ENCODE measurements at places on chromosomes 7 and 10. TPM values are rescaled to one million over a fixed set of nuclear protein-coding genes. Genes with fewer than 3 reads are reported as not detected.

Gene ASB10
- not detected for total RNA-seq

Gene TMEM184A
- not detected for total RNA-seq

GRCh38 chr10:17410907-17411306 is 43.5 kb downstream of the ST8SIA6 start:
- no peak overlapping the region for H3K27ac ChIP-seq
- no peaks in the 10 kb centered on the region for H3K36me3 ChIP-seq
- no peak overlapping the region for H3K4me3 ChIP-seq
- no peaks in the 10 kb centered on the region for H3K27me3 ChIP-seq
- H3K4me1 ChIP-seq, result no peaks in the 10 kb centered on the region

Gene HECW1
- total RNA-seq, result not detected

Gene TMEM176A
- 31.5 TPM for total RNA-seq

DNA sequence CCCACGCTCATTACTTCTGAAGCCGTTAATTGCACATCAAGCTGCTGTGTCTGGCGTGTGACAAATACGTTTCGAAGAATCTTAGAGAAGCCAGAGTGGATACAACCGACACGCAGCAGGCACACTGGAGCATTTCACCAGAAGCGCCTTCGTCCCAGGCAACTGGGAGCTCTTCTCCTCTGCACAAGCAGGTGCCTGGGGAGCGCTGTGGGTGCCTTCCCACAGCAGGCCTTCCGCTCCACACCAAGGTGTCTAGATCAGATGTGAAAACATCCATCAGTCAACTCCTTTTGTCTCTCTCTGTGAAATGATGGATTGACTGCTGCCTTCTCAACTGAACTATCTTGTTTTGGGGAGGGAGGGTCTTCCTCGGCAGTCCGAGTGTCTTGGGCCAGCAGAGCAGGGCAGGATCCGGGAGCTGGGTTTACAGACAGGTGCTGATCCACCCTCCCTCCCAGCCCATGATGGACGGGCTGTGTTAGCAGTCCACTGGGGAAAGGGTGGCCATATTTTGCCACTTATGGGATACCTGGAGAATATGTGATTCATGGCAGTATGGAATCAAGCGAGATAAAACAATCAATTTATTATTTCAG is 326.3 kb downstream of the TCERG1L start:
- H3K4me1 ChIP-seq, result no peaks in the 10 kb centered on the region
- no peak for DNase-seq
- H3K27ac ChIP-seq, result no peak overlapping the region
- no peaks in the 10 kb centered on the region for H3K36me3 ChIP-seq

DNA sequence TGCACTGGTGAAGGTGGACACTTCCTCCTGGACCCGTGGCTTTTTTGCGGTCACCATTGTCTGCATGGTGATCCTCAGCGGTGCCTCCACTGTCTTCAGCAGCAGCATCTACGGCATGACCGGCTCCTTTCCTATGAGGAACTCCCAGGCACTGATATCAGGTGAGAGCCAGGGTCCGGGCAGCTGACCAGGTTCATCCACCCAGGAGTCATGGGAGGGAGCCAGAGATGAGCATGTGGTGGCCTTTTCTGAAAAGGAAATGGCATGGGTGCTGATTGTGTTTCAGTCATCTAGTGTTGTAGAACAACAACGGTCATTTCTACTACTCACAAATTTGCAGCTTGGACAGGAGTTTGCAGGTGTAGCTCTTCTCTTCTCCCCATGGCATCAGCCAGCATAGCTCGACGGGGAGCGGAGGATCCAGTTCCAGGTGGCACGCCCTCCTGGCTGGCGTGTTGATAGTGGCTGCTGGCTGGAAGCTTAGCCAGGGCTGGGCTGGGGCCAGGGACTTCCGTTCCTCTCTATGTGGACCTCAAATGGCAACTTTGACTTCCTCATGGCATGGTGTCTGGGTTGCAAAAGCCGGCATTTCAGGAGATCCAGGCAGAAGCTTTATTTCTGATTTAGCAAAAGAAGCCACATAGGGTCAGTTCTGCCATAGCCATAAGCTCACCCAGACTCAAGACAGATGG is 32.7 kb downstream of the SLC29A3 start:
- H3K4me1 ChIP-seq, result no peaks in the 10 kb centered on the region
- no peak overlapping the region for H3K27ac ChIP-seq
- no peaks in the 10 kb centered on the region for H3K27me3 ChIP-seq
- no peak overlapping the region for H3K4me3 ChIP-seq
- peaks cover 3% of the 10 kb centered on the region for H3K36me3 ChIP-seq

DNA sequence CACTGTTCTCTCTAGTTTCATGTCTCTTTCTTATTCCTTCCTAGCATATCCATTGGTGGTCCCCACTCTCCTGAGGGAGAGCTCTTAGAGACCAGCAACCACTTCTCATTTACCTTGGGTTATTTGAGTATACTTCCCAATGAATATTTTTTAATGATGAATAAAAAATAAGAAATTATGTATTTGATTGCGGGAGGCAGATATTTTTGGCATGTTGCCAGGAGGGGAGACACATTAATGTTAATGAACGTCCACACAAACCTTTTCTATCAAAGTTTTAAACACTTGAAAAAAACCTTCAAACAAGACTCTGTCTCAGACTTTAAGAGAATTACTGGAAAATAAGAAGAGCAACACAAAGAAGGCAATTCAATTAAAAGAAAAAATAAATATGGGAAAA is 260.6 kb upstream of the MAGI2 start:
- H3K4me3 ChIP-seq, result no peak overlapping the region
- H3K4me1 ChIP-seq, result no peaks in the 10 kb centered on the region
- H3K36me3 ChIP-seq, result no peaks in the 10 kb centered on the region
- no peak for DNase-seq
- no peaks in the 10 kb centered on the region for H3K27me3 ChIP-seq

DNA sequence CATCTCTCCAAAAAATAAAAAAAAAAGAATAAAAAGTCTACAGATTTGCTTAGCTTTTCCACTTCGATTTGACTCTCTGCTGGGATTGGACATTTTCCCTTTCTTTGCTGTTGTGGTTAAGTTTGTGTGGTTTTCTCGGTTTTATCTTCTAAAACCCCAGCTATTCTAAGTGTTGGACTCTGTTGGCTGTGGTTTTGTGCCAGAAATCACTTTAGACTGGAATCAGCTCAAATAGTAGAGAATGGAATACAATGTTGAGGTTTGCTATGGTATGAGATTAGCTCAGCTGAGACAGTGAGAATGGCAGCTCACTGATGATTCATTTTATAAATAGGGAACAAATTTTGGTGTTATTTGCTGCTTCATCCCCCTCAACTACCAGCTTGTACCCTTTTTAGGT is 116.0 kb downstream of the BUB3 start:
- H3K4me3 ChIP-seq, result no peak overlapping the region
- no peaks in the 10 kb centered on the region for H3K27me3 ChIP-seq
- no peaks in the 10 kb centered on the region for H3K4me1 ChIP-seq

DNA sequence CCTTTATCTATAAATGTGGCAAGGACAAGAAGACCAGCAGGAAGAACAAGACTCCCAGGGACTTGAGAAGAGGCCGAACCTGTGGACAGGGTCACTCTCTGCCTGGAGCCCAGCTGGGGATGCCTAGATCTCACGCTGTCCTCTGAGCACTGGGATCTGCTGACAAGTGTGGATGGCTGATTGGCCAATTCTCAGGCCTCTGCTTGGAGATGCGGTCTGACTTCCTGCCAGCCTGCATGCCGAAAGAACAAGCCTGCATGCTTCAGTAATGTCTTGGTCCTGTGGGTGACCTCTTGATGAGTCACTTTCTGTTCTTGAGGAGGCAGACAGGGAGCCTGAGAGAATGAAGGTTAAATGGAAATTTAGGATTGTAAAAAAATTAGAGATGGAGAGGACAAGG is 84.7 kb downstream of the TMEM178B start:
- no peak for DNase-seq
- no peaks in the 10 kb centered on the region for H3K27me3 ChIP-seq
- H3K4me3 ChIP-seq, result no peak overlapping the region
- H3K36me3 ChIP-seq, result no peaks in the 10 kb centered on the region
- no peak overlapping the region for H3K27ac ChIP-seq

DNA sequence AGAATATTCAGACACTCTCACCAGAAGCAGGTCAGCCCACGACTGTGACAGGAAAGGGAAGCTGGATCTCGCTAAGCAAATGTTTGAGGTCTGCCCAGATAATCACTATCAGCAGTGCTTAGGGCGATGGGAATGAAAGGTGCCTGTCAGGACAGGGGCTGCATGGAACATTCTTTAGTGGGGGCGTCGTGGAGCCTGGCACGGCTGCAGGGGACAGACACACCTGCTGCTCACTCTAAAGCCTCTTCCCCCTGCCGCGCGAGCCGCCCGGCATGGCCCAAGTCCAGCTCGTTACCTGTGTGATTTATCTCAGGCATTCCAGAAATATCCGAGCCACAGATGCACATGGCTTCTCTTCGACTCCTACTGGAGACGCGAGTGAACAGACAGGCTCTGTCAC is 235.5 kb downstream of the GLRX3 start:
- DNase-seq, result no peak
- H3K27ac ChIP-seq, result no peak overlapping the region
- H3K27me3 ChIP-seq, result no peaks in the 10 kb centered on the region
- no peak overlapping the region for H3K4me3 ChIP-seq
- H3K4me1 ChIP-seq, result no peaks in the 10 kb centered on the region

GRCh38 chr10:28505359-28505959 is 27.5 kb upstream of the WAC start:
- H3K36me3 ChIP-seq, result no peaks in the 10 kb centered on the region
- H3K27me3 ChIP-seq, result no peaks in the 10 kb centered on the region
- DNase-seq, result no peak
- H3K4me3 ChIP-seq, result no peak overlapping the region
- no peak overlapping the region for H3K27ac ChIP-seq

GRCh38 chr7:137904833-137905232 is 58.1 kb upstream of the DGKI start:
- H3K27ac ChIP-seq, result peak overlapping the region; percentile 31
- H3K4me3 ChIP-seq, result no peak overlapping the region
- DNase-seq, result no peak
- H3K4me1 ChIP-seq, result peaks cover 2% of the 10 kb centered on the region
- no peaks in the 10 kb centered on the region for H3K27me3 ChIP-seq

Gene STOX1
- 0.11 TPM for total RNA-seq

Gene CCDC7
- 56.9 TPM for total RNA-seq

Gene ANKRD61
- not detected for total RNA-seq

- no peaks in the 10 kb centered on the region for H3K27me3 ChIP-seq
- no peak overlapping the region for H3K27ac ChIP-seq
- H3K36me3 ChIP-seq, result no peaks in the 10 kb centered on the region
- no peaks in the 10 kb centered on the region for H3K4me1 ChIP-seq
- H3K4me3 ChIP-seq, result no peak overlapping the region
- DNase-seq, result no peak
Measured at GRCh38 chr10:70982443-70982842, 94.1 kb upstream of the PCBD1 start.

- DNase-seq, result no peak
- H3K27ac ChIP-seq, result no peak overlapping the region
- H3K4me3 ChIP-seq, result no peak overlapping the region
- no peaks in the 10 kb centered on the region for H3K27me3 ChIP-seq
Measured at GRCh38 chr7:39810710-39811109, 139.3 kb upstream of the CDK13 start.

Gene EGR2
- total RNA-seq, result 11.9 TPM

GRCh38 chr7:28607855-28608193 is 195.5 kb downstream of the CREB5 start:
- no peak overlapping the region for H3K27ac ChIP-seq
- no peak overlapping the region for H3K4me3 ChIP-seq
- no peaks in the 10 kb centered on the region for H3K27me3 ChIP-seq
- no peaks in the 10 kb centered on the region for H3K36me3 ChIP-seq
- no peak for DNase-seq

Gene KIF11
- not detected for total RNA-seq

DNA sequence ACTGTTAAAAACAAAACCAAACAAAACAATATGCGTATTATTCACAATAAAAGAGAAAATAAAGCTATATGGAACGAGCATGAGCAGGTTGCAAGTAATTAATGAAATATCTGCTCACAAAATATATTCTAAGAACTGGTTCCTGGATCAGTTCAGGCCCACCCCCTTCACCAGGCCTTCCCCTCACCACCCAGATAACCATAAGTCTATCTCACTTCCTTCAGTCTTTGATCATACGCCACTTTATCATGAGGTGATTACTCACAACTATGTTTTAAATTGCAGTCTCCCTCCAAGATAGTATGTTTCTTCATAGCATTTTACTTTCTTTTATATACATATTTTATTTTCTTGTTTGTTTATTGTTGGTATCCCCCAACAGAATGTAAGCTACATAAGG is 263.1 kb upstream of the HGF start:
- H3K27ac ChIP-seq, result no peak overlapping the region
- DNase-seq, result no peak
- no peaks in the 10 kb centered on the region for H3K4me1 ChIP-seq
- no peak overlapping the region for H3K4me3 ChIP-seq
- no peaks in the 10 kb centered on the region for H3K36me3 ChIP-seq

GRCh38 chr7:2968176-2968575 is 75.5 kb downstream of the CARD11 start:
- no peak overlapping the region for H3K27ac ChIP-seq
- H3K4me3 ChIP-seq, result no peak overlapping the region
- no peaks in the 10 kb centered on the region for H3K4me1 ChIP-seq
- H3K36me3 ChIP-seq, result no peaks in the 10 kb centered on the region
- DNase-seq, result peak; percentile 8
- no peaks in the 10 kb centered on the region for H3K27me3 ChIP-seq

DNA sequence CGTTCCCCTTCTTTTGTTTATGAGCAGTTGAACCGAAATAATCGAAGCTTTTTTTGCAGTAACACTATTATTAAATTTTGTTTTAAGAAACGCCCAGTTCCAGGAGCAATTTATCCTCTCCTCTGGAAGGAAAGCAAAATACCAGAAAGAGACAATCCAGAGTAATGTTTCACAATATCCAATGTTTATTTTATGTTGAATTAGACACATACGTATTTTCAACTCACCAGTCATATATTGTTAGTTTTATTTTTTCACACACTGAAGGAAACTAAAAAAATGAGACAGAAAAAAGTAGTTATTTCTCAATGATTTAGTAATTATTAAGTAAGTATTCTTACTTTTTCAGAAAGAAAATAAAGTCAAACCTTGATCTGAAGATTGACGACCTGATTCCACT is 85.1 kb downstream of the MYOF start:
- DNase-seq, result no peak
- no peaks in the 10 kb centered on the region for H3K27me3 ChIP-seq
- peak overlapping the region; percentile 11 for H3K27ac ChIP-seq
- peaks cover 3% of the 10 kb centered on the region for H3K4me1 ChIP-seq
- H3K36me3 ChIP-seq, result peaks cover 25% of the 10 kb centered on the region

- no peak overlapping the region for H3K27ac ChIP-seq
- H3K27me3 ChIP-seq, result no peaks in the 10 kb centered on the region
- H3K4me3 ChIP-seq, result no peak overlapping the region
Measured at GRCh38 chr7:2104716-2105115, 128.0 kb downstream of the MAD1L1 start.

Gene C10orf62
- not detected for total RNA-seq

GRCh38 chr7:156950381-156950858 is 908 bp downstream of the NOM1 start:
- H3K4me1 ChIP-seq, result peaks cover 23% of the 10 kb centered on the region
- peaks cover 35% of the 10 kb centered on the region for H3K36me3 ChIP-seq
- peak overlapping the region; percentile 99 for H3K4me3 ChIP-seq
- no peak for DNase-seq

GRCh38 chr7:80362010-80362618 is 149.8 kb downstream of the GNAT3 start:
- no peaks in the 10 kb centered on the region for H3K36me3 ChIP-seq
- H3K27me3 ChIP-seq, result no peaks in the 10 kb centered on the region
- DNase-seq, result no peak
- H3K4me1 ChIP-seq, result no peaks in the 10 kb centered on the region
